ENCODE measurements at places on chromosomes 2 and 18.

DNA sequence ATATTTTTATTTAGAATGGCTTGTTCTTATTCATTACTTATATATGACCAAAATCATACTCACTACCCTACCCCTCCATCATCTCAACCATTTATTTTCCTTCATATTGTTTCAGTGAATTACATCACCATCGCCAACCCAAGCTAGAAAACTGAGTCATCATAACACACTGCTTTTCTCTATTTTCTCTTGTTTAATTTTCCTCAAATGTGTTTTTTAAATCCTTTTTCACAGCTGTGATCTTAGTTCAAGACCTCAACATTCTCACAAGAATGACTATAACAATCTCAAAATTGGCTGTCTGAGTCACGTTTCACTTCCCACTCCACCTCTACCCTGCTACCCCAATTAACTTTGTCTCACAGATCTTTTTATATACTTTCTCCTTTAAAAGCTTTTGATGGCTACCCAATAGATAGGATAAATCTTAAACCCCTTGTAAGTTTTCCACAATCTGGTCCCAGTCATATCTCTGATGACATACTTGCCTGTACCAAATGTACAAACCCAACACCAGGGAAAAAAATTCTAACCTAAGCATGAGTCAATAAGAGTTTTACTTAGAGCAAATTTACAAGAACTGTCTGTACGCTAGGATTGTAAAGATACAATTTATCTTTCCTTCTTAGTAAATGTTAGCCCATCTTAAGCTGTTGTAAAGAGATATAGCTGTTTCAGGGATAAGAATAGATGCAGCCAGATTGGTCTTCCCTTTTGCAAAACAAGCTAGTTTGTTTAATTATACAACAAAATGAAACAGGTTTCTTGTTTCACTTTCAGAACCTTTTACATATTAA lies 635.1 kb upstream of the SLC39A10 start:
- no peak for DNase-seq

DNA sequence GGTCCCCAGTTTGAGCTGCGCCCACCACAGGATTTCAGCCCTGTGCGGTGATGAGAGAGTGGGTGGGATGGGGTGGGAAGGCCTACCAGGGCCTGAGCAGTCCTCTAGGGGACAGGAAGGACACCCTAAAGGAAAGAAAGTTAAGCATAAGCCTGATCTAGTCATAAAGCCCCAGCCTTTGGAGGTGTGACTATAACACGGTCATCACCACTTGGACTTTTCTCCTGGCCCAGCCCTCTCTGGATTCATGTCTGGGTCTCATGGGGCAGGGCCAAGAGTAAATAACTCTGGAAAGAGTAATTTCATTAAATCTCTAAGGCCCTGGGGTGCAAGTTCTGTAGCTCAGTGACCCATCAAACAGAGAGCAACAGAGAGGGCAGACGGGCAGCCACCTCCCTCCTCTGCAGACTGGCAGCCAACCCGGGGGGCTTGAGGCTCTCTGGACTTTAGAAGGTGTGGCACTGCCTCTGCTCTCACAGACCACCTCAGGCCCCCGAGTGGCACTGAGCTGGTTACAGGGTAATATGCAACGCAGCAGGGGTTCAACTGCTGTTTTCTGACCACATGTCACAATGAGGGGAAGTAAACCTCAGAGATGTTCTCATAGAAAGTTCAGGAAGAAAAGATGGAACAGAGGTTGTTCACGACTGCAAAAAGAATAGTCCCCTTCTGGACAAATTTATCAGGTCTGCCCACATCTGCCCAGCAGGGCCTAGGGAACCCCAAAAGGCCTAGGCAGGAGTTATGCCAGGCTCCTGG lies 41.5 kb downstream of the TGFA start:
- no peak for DNase-seq

GRCh38 chr2:66364495-66365333 lies 70.2 kb upstream of the MEIS1 start:
- DNase-seq = peak; percentile 53

DNA sequence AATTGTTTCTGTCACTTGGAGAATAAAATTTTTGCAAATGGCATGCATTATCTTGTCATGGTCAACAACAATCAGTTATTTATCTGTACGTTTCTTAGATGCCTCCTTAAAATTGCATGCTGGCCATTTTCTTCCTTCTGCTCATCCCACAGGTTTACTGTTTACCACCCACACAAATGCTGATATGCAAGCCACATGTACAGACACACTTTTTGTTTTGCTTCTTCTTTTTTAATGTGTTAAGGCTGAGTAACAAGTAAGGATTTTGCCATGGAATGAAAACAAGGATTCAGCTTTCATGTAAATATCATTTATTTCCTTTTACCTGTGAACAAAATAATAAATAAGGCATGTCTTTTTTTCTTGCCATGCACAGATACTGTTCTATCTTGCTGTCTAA lies 1077.1 kb upstream of the ZEB2 start:
- no peak for DNase-seq

- DNase-seq = no peak
Measured at GRCh38 chr2:236178890-236179235, 10.7 kb upstream of the GBX2 start.

DNA sequence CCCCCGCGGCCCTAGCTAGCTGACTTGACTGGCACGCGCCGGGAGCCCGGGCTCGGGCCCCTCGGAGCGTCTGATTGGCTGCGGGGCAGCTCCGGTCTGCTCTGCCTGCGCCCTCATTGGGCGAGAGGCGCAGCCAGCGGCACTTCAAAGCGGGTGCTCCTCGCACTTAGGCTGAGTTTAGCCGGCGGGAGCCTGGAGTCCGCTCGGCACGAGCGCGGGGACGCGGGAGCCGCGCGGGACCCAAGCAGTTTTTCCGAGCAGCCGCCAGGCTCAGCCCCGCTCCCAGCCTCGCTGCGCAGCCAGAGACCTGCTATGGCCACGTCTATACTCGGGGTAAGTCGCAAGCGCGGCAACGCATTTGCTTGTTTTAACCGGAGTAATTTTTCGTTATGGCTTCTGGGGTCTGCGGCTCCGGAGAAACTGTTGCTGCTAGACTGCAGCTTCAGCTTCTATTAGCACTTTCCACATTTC lies at the start of gene SP9:
TSS of gene SP9 (plus strand) at position 174 of the 471 bp plus-strand sequence. CDS start at position 313, 139 bp downstream.
- peak; percentile 57 for DNase-seq

DNA sequence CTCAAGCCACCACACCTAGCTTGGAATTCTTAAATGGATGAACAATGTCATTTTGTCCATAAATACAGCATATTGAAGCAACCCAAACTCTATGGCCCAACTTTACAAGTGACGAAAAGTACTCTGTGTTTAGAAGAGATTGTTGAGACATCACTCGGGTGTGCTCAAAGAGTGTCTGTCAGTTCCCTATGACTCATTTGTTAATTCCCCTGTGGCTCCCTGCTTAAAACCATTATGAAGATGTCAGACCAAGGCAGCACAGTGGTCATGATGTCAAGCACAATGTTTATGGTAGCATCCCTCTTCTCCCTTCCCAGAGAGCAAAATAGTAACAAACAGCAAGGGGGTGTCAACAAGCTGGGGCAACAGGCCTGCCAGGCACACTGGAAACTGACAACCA lies 3.0 kb downstream of the LYG1 start:
- no peak for DNase-seq
